T1000 (cell line): ENCODE measurements at places on chromosomes 11 and 22.

DNA sequence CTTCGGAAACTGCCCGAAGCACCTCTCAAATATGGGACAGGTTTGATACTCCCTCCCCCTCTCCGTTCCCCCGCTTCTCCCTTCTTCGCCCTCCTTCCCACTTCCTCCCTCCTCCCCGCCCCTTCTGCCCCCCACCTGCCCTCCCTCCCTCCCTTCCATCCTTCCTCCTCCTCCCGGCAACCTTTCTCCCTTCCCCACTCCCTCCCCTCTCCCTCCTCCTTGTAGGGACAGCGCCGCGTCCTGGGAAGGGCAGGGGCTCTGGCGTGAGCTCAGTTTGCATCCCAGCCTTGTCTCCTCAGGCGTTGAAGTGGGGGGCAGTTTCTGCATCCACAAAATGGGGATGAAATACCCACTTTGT is 6.1 kb upstream of the NFAM1 start:
- DNase-seq = no peak

- DNase-seq = no peak
Measured at GRCh38 chr11:60129853-60130252, 41.4 kb downstream of the MS4A2 start.

- no peak for DNase-seq
Measured at GRCh38 chr11:60918939-60919265, 4.9 kb downstream of the TMEM109 start.

DNA sequence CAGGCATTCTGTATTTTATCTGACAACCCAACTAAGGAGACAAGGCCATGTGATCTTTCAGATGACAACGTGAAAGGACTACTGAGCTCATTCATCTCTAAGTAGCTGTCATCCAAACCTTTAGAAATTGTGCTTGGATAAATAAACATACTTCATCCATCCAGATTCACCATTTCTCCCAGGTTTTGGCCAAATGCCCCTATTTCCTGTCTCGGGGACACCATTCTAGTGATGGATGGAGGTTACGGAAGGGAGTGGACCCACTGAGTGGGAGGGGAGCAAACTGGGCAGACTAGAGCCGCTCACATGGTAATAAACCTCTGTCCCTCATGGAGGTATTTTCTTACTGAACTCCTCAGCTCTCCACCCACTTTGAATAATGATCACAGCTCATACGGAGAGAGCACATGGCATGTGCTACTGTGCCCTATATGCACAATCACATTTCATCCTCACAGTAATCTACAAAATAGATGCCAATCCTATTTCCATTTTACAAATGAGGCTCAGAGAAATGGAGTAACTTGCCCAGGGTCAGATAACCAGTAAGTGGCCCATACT is 114.4 kb downstream of the SLC1A2 start:
- DNase-seq = no peak

GRCh38 chr11:119847853-119848252 is 118.9 kb upstream of the NECTIN1 start:
- DNase-seq = no peak

DNA sequence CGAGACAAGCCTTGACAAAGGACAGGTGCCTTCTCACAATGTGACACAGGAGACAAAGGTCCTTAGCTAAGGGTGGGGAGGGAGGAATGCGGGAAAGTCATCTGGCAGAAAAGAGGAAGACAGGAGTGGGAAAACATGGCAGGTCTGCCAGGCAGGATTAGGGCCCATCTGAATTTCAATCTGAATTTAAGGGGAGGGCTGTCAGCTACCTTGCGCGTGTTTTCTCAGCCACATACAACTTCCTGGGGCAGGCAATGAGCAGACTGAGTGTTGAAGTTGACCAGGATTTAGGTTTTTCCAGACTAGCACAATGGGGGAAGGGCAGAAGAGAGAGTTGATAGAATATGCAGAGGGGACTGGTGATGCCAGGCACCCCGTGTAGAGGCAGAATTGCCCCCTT is 66.7 kb upstream of the LARGE1 start:
- DNase-seq = no peak

DNA sequence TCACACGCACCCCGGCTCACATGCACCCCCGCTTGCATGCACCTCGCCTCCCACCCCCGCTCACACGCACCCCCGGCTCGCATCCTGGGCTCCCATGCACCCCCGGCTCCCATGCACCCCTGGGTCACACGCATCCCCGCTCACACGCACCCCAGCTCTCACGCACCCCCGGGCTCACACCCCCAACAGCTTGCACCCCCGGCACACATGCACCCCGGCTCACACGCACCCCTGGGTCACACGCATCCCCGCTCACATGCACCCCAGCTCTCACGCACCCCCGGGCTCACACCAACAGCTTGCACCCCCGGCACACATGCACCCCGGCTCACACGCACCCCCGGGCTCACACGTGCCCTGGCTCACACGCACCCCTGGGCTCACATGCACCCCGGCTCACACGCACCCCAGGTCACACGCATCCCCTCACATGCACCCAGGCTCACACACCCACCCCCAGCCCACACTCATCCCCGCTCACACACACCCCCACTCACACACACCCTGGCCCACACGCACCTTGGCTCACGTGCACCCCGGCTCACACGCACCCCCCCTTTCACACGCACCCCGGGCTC is 16.2 kb downstream of the TSPAN4 start:
- DNase-seq = no peak
